ENCODE measurements at places on chromosomes 1 and 21.

DNA sequence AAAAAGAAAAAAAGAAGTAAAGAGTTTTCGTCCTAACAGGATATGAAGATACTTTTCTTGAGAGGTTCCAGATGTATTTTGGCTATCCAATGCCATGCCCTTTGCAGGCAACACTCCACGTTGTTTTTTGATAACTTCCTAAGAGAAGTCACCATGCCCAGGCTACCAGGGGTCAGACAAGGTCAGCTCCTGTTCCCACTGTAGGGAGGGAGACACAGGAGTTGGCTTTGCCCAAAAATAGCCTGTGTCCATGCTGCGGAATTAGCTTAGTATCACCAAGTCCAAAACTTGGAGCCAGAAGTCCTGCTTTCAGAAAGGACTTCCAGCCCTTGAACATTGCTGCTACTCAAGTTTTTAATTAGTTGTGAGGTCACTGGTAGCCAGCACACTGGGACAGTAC, 62.1 kb upstream of the NRIP1 start:
- no peak for DNase-seq

- no peak for DNase-seq
Measured at GRCh38 chr1:163538667-163539066, 216.9 kb downstream of the NUF2 start.

- DNase-seq: no peak
Measured at GRCh38 chr21:42781971-42782722, 97.2 kb downstream of the WDR4 start.

DNA sequence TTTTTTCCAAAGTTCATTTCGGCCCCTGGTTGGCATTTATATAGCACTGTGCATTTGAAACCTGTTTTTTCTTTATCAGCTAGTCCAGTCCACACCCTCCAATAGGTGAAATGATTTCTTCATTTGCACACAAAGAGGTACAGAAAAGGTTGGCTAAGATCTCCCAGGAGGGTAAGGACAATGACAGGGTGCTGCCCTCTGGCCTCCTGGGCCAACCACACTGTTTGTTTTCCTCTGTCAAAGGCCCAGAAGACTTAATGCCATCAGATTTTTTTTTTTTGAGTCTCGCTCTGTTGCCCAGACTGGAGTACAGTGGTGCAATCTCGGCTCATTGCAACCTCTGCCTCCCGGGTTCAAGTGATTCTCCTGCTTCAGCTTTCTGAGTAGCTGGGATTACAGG, 70.1 kb upstream of the EFHD2 start:
- no peak for DNase-seq

GRCh38 chr21:33481314-33481943, 1.7 kb upstream of the TMEM50B start:
- no peak for DNase-seq

GRCh38 chr1:113998361-113998760, 19.1 kb downstream of the OLFML3 start:
- DNase-seq: no peak

DNA sequence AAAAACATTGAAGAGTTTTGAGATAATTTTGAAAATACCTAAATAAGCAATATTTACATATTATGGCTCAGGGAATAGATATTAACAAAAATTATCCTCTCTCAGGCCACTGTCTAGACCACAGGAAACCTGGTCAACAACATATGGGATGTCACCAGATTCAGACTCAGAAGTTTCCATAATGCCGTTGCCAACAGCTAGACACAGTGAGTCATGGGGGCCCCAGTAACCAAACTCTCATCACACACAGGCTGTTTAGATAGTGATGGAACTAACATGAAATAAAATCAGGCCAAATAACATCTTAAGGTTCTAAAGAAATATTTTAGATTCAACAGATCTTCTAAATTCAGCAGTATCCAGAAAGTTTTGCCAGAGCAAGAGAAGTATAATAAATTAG, 681.7 kb upstream of the ADAMTS5 start:
- peak; percentile 81 for DNase-seq

DNA sequence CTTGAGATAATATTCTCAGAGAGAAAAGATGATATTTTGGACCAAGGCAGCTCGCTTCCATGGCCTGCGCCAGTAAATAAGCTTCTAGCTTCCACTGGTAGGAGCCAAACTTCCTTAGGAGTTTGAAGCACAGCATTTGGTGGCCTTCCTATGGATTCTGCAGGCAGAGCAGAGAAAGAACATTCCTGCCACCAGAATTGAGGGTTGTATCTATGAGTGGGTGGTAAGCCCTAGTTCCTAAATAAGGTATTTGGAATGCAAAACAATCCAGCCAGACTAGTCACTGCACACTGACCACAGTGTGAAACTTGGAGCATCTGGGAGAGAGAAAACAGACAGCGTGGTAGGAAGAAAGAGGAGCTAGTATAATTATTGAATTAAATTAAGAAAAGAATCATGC, 54.1 kb upstream of the BCAR3 start:
- DNase-seq: peak; percentile 85

- no peak for DNase-seq
Measured at GRCh38 chr1:70205071-70205433, 327 bp downstream of the LRRC40 start.

DNA sequence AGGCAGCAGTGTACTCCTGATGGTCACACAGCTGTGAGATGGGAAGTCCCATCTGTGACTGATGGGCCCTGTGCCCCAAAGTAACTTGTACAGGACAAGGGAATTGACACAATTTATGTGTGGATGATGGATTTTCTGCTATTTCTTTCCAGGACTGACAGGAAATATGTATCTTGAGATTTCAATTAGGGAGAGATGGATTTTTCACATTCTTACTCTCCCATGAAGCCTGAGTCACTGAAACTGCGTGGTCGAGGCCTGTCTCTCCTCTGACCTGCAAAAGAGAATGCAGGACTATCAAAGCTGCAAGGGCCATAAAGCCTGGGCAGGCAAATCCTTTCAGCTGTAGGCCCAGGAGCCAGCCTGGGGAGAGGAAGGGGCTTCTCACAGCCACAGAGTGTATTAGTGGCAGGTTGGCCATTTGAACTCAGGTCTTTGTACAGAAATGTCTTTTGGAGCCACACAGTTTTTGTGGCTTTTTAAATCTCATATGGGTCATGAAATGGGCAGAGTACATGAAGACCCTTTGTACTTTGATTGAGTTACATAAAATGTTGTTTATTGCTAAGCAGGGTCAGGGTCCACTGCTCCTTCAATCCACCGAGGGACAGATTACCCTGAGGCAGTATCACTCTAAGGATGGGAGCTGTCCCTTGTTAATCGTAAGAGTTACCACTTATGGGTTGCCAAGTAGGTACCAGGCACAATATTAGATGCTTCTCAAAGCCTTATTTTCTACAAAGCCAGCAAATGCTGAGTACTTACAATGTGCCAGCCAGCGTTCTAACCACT, 14.8 kb downstream of the ALX3 start:
- no peak for DNase-seq

DNA sequence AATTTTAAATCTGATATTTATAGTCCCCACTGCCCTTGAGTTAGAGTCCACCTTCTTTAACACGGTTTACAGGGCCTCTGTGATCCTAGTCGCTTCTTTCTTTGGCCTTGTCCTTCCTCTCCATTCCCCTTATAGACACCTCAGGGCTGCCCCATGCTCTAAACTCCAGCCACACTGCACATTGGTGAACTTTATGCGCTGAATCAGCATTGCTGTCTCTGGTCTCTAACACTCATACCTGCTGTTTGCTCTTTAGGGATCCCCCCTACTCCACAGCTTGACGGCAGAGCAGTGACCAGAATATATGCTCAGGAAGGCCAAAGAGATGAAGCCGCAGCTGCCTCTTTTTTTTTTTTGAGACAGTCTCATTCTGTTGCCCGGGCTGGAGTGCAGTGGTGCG, 30.2 kb downstream of the PLEKHO1 start:
- DNase-seq: no peak
